Activated CD4-positive, alpha-beta T cell treated with anti-CD3 and anti-CD28 coated beads for 24 hours (primary cell): ENCODE measurements at places on chromosomes 7 and 10.

- DNase-seq, result no peak
These were observed 300.9 kb upstream of the C7orf33 start for GRCh38 chr7:148289630-148290029.

GRCh38 chr10:118971187-118971586 is 58.3 kb upstream of the NANOS1 start:
- no peak for DNase-seq

GRCh38 chr10:76778914-76779795 is 858.5 kb downstream of the KCNMA1 start:
- no peak for DNase-seq

DNA sequence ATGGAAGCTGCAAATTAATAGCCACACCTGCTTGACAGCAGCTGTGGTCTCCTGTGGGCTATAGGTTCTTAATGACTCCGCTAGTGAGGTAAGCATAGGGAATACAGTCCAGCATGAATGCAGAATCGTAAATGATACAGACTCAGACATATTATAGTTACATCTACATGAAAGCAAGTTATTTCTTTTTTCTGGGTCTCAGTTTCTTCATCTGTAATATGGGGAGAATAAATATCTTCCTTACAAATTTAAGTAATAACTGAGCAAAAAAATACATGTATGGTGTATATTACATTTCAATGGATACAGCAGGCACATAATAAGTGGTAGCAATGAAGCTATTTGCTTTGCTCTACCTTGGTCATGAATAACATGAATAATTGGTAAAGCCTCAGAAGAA is 245.9 kb upstream of the RHOBTB1 start:
- DNase-seq, result no peak

GRCh38 chr10:48478980-48479811 is 125.7 kb downstream of the ARHGAP22 start:
- no peak for DNase-seq
